ENCODE measurements at places on chromosomes 1 and 21.

- DNase-seq, result no peak
These were observed 7.2 kb downstream of the PRDM2 start for GRCh38 chr1:13707164-13707563.

DNA sequence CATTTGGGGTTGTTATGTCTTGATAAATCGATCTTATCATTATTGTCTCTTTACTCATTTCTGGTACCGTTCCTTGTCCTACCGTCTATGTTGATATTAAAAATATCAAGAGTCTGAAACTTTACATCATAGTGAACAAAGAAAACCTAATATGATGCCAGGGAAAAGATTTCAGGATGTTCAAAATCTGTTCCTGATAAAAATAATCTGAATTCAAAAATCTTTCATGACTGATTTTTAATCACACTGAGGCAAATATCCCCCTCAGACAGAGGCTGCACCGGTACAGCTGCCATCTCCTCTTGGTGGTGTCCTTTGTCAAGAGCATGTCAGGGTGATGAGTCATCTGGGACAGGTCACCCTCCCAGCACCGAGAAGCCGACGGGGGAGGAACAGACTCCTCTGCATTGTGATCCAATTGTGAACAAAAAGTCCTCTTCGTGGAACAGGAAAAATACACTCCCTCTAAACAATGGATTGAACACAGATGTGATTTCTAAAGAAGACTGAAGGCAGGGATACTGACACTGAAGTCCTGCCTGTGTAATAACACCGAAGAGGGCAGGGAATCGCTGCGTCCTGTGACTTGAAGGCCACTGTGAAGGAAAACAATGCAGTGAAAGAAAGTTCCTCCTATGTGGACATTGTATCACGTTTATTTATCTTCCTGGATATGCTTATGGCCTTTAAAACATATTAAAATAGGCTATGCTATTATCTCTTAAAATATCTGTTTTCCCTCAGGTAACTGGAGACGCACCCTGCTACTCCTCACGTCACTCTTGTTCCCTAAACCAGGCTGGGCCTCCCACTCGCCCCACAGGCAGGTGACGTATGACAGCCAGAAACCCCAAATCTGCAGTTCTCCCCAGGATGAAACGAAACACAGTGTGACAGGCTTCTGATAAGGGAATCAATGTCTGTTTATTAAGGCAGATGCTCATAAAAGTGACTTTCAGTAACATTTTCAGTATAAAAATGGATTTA, 4.3 kb upstream of the SPATC1L start:
- DNase-seq, result no peak

DNA sequence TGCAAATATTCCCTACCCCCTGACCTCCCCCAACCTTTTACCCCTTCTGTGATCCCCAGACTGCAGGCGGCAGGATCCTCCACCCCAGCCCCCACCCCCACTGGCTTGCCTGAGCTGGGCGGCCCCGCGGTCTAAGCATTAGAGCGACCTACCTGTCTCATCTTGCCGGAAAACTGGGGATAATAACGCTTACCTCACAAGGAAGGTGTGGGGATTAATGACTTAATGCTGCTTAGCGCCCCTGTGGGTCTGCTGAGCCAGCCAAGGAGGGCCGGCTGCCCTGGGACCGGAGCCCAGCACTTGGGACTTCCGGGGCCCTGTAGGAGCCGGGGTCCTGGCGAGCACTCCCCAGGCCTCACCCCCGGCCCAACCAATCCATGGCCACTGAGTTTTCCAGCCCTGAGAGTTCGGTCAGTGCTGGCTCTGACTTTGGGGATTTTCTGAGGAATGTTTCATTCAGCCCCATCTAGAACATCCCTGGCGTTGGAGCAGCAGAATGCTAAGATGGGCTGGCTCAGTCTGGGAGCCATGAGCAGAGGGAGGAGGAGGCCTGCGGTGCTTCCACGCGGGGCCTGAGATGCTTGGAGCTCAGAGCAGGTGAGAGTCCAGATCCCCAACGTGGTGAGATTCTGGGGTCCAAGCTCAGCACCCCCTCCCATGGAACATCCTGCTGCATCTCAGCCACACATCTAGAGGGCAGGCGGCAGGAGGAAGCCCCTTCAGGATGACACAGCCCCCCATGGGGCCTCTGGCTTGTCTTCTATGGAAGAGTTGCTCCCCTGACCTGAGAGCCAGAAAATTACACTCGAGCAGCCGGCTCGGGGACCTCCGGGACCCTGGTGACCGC, 97.9 kb downstream of the RIPK4 start:
- no peak for DNase-seq

GRCh38 chr1:223197923-223198627, 55.0 kb upstream of the TLR5 start:
- no peak for DNase-seq
